ENCODE measurements at places on chromosomes 6 and 20.

DNA sequence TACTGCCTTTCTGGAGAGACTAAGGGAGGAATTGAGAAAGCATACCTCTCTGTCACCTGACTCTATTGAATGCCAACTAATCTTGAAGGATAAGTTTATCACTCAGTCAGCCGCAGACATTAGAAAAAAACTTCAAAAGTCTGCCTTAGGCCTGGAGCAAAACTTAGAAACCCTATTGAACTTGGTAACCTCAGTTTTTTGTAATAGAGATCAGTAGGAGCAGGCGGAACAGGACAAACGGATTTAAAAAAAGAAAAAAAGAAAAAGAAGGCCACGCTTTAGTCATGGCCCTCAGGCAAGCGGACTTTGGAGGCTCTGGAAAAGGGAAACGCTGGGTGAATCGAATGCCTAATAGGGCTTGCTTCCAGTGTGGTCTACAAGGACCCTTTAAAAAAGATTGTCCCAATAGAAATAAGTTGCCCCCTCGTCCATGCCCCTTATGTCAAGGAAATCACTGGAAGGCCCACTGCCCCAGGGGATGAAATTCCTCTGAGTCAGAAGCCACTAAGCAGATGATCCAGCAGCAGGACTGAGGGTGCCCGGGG is 43.1 kb upstream of the RNF182 start:
- no peak for DNase-seq

DNA sequence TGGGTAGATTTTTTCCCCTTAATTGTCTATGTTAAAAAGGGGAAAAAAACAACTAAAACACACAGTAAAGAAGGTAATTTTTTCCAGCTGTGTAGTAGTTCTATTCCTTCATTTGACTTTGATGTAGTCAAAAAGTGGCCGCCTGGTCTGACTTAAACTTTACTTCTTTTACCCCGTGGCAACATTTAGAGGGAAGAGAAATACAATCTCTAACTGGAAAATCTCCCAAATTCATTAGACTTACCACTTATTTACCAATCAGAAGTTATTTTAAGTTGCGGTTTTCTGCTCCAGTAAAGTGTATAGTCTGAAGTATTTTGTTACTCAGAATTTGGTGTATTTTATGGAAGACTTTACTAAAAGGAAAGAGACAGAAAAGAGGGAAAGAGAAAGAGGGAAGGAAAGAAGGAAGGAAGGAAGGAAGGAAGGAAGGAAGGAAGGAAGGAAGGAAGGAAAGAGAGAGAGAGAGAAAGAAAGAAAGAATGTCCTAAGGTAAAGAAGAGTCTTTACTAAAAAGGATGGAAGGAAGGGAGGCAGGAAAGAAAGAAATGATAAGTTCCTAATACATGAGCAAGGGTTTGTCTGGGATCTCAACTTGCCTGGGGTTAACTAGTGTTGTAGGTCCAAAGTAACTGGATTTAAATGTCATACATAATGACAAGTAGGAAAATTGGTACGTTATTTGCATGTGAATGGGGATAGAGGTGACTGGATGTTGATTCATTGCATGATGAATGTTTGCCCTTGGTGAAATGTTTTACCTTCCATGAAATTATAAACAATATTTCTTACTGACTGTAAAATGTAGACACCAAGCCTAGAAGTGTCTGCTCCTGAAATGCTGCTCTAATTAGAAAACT is 135.1 kb downstream of the SAMD5 start:
- no peak for DNase-seq

DNA sequence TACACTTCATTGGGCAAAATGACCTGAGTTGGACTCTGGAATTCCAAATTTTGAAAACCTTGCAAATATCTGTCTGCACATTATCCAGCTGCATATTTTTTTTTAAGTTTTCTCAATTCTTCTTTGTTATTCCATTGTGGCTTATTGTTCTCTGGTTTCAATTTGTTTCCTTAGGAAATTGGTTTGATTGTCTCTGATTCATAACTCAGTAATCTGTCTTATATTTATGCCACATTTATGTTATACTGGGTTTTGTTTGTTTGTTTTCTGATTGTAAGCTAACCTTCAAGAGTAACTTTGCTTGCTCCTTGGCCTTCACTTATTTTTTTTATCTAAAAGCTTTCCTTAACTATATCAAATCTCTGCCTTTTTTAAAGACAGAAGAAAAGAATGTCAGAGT is 193.3 kb upstream of the PLCB4 start:
- DNase-seq, result no peak

- no peak for DNase-seq
Observed at GRCh38 chr20:59728722-59729430, 124.5 kb downstream of the PHACTR3 start.

DNA sequence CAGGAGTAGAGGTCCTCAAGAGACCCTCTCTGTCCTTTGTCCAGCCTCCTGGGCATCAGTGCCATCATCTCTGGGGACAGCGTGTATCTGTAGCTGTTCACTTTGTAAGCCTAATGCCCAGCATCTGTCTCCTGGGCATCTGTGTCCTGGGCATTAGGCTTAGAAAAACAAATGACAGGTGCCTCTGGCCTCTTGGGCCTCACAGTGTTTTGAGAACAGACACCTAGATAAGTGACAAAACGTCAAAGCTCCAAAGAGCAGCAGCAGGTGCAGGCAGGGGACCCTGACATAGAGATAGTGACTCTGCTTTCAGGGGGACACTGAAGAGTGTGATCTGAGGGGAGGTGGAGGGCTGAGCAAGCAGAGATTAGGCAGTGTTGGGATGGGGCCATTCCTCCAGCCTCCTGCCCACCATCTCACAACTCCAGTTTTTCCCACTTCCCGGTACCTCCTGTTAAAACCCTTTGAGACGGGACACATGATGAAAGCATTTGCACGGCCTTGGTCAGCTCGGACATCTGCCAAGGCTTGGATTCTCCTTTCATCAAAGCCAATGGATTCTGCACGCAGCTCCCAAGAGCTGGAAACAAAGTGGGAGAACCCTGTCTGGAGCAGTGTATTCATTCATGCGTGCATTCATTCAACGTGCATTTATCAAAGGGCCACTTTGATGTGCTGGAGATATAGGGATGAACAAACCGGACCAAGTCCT is 55.5 kb upstream of the CD93 start:
- DNase-seq, result no peak

DNA sequence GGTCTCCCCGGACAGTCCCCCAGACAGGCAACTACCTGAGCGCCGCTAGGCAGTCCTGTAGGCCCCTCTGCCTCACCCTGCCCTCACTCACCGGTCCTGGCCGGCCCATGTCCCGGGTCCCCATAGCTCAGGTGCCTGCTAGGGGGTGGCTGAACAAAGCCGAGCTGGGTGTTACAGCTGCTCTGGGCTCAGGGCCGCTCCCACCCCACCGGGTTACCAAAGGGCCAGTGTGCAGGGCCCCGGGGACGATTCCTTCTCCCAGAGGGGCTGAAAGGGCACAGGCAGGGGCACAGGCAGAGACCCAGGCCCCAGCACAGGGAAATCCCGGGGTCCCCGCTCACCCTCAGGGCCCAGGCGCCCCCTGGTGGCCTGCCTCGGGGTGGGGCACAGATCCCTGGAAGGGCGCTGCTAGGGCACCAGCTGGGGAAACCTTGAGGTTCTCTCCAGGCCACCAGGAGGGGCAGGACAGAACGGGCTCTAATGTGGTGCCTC is 118.4 kb downstream of the GRM4 start:
- peak; percentile 48 for DNase-seq

DNA sequence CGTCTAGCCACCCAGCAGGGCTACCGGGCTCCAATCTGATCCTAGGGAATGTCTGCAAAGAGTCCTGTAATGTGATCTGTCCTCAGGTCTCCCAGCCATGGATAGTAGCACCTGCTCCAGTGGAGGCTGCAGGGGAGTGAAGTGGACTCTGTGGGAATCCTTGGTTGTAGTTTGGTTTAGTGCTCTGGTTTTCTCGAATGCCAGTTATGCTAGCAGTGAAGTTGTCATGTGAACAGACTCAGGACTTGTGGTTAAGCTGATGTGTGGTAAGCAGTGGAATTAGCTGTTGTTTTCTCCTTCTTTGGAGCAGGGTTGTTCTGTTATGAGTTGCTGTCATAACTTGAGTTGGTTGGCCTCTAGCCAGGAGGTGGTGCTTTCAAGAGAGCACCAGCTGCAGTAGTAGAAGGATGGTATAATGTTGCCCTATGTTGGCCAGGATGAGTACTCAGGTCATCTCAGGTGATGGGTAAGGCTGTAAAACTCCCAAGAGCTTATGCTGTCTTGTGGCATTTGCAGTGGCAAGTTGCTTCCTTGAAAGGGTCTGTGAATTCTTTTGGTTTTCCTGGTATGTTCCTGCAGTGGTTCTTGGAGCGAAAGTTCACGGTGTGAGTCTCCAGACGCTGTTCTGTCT is 390.2 kb downstream of the UTRN start:
- no peak for DNase-seq

DNA sequence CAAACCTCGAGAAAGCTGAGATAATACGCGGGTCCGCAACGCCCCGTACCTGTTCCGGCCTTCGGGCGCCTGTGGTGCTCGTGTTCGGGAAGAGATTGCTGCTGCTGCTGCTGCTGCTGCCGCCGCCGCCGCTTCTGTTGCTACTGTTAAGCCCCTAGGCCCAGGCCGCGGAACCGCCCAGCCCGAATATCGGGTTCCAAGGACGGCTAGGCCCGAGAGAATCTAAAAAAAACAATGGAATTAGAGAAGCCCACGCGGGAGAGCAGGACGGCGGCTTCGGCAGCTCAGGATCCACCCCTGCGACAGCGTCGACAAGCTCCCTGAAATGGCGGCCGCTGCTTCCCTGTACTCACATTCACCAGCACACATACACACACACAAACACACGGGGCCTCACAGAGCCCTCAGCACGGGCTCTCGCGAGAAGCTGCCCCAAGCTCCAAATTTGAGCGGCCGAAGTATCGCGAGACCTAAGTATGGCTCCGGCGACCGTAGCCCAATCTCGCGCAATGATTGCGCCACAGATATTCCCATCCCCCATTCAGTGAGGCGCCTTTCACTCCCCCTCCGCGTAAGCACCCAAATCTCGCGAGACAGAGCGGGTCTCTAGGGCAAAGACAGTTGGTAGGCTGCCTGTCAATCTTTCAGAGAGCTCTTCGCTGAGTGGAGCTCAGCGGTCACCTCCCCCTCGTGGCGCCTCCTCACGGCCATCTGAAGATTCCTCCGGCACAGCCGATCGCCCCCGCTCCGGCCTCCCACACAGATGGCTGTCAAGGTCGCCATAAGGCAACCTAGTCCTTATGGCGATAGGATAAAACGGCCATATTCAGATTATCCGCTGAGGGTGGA is at the start of gene RBM39:
TSS of gene RBM39 (minus strand) at position 369 of the 849 bp plus-strand sequence. CDS start 1,386 bp downstream, outside the sequence.
- DNase-seq, result peak; percentile 98

DNA sequence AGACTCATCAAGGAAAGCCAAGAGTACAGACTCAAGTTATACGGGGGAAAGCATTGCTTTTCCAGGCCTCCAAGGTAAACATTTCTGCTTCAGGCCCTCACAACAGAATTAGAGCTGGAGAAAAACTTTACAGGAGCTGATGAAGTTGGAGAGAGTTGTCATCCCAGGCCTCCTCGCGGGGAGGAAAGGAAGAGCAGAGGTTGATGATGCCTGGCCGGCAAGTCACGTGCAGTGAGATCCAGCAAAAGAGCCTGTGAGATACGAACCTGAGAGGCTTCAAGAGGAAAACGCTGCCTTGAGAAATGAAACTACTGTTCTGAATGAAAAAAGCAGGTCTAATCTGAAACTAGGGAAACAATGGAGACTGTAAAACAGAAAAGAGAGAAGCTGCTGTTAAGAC is 122.9 kb downstream of the FAM120B start:
- no peak for DNase-seq

- no peak for DNase-seq
Observed at GRCh38 chr20:23634985-23635767, 2.6 kb downstream of the CST3 start.

DNA sequence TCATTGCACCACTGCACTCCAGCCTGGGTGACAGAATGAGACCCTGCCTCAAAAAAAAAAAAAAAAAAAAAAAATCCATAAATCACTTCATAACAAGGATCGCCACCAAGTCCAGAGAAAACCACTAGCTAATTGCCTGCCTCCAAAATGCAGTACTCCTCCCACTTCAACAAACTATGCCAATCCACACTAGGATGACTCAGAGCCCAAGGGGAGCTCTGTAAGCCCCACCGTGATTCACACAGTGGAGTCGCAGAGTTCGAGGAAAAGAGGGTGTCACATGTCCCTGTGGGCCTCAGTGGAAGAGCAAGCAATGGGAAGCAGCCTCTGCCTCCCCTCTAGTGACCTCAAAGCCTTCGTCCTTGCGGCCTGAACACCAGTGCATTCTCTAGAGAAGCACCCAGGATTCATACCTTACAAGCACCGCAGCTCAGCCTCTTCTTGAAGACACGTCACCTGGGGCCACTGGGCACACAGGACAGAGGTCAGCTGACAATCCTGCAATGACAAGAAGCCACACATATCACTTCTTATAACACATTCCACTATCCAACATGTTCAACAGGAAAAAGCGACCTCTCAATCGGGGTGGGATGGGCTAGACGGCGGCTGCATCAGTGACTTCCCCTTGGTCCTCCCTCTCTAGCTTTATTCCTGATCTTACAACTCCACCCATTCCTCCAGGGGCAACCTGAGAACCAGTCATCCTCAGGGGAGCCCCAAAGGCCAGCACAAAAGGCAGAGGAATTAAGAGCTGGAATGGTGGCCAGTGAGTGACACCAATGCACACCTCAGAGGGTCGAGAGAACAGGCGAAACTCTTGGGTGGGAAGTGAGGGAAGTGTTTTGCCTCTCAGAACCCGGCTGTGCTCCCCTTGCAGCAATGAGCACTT is 8.9 kb downstream of the SNHG17 start:
- DNase-seq, result no peak

GRCh38 chr20:58267389-58268215 is 39.1 kb upstream of the ANKRD60 start:
- DNase-seq, result no peak

- DNase-seq, result no peak
Observed at GRCh38 chr6:46626228-46626909, 26.2 kb downstream of the CYP39A1 start.

DNA sequence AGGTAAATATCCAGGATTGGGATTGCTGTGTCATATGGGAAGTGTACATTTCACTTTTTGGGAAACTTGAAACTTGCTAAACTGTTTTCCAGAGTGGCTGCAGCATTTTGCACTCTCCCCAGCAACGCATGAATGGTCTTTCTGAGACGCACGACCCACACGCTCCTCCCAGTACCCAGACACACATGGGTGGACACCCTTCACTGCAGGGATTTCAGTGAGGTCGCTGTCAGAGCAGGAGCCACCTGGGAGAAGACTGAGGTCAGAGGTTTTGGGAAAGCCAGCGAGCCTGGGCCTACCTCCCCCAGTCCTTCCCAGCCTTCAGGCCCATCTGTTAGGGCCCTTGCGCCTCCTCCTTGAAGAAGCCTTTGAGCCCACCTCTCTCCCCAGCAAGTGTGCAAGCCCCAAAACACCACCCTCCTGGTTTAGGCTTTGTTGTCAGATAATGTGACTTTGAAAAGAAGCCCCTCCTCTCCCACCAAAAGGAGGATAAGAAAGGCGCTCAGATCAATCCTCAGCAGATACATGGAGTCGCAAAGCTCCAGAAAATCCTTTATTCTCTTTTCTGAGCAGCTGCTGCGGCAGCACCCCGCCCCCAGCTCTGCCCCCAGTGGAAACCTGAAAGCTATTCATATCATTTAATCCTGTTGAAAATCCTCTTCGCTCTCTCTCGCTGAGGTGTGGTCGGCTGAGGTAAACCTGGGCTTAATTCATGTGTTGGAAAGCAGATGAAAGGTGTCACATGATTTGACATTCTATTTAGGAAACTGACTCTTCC is 12.7 kb upstream of the JAG1 start:
- DNase-seq, result no peak

- DNase-seq, result no peak
Observed at GRCh38 chr6:127812985-127813698, 87.7 kb downstream of the THEMIS start.

GRCh38 chr20:62647521-62648317 is 5.4 kb downstream of the SLCO4A1 start:
- DNase-seq, result no peak

- no peak for DNase-seq
Observed at GRCh38 chr6:137647762-137648447, 153.7 kb upstream of the OLIG3 start.

All from activated T-helper 1 cell treated with anti-CD3 and anti-CD28 coated beads, Interleukin-2, amount 50 U/mL, for 16 hours (primary cell).